ENCODE measurements at places on chromosomes 13 and 19.
A peak's percentile ranks its signal among the peaks of the same experiment; 100 is the strongest.

- peak; percentile 79 for DNase-seq
Observed at GRCh38 chr19:609004-609346, 19.3 kb downstream of the HCN2 start.

GRCh38 chr19:21751384-21751783, 16.0 kb downstream of the ZNF100 start:
- peak; percentile 46 for DNase-seq

DNA sequence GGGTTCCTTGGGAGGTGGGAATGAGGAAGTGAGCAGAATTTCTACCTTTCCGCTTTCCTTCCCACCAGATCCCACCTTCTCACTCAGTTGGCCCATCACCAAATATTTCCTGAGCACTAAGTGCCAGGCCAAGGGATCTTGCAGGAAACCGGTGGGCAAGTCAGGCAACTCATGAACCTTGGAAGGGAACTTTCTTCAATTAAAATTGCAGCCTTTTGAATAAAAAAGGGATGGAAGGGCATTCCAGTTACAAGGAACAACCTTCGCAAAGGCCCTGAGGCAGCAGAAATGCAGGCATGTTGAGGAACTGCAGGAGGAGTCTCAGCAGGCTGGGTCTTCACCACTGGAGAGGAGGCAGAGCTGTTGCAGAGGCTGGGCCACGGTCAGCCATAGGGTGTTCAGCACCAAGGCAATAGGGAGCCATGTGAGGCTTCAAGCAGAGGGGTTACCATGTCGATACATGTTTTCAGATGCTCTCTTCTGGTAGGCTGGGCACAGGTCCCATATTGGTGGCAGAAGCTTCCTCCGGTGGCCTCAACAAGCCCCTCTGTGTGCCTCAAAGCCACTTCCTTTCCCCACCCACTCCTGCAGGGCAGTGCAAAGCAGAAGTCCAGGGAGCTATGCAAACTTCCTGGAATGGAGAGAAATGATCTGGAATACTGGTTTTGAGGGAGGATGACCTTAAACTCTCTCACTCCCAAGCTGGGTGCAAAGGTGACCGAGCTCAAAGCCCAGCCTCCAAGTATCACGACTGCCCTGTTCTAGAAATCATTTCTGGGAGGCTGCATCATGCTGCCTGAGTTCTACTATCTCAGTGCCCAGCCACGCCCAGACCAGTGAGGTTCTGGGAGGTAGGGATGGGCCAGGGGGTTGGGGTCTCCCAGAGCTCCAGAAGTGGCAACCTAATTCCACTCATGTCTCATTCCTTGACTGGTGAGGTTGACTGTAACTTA, at the start of gene FUT6:
Gene FUT6 (minus strand): TSS at position 638 of the 953 bp plus-strand sequence. CDS start 7,135 bp downstream, outside the sequence.
- no peak for DNase-seq

DNA sequence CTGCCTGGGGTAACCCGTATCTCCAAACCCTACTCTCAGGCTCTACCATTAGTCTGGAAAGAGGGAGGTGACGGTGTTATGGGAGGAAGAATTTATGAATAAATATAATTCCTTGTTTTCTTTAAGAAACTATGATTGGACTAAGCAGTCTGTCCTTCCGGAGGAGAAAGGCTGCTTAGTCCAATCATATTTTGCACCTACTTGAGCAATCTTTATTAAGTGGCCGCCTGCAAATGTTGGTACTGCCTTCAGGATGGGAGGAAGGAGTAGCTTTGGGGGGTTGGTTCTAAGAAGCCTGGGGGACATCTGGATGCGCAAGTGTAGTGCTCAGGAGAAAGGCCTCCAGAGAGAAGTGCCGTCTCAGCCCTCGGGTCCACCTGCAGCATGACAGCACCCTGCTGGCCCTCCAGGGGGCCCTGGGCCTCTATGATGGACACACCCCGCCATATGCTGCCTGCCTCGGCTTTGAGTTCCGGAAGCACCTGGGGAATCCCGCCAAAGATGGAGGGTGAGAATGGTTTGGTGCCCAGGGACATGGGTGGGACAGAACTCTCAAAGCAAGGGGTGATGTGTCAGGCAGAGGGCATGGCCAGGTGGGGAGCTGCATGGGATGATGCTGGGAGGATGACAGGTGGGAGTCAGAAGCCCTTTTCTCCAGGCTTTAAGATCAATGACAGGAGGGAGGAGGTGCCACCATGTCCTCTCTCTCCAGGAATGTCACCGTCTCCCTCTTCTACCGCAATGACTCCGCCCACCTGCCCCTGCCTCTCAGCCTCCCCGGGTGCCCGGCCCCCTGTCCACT, 4.1 kb downstream of the ACP4 start:
- DNase-seq, result no peak

DNA sequence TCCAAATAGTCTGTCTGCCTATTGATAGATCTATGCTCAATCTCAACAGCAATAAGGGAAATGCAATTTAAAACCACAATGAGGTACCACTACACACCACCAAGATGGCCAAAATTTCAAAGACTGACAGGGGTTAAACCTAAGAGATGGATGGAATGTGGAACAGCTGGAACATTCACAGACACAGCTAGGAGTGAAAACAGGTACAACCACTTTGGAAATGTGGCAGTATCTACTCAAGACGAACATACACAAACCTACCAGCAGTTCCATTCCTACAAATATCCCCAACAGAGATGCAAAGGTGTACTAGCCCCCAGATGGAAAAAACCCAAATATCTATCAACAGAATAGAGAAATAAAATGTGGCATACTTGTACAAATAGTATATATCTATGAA, 86.4 kb downstream of the TSC22D1 start:
- DNase-seq, result no peak

GRCh38 chr13:46761174-46761573, 35.8 kb downstream of the ESD start:
- no peak for DNase-seq

GRCh38 chr19:44904426-44904994, 1.1 kb upstream of the APOE start:
- no peak for DNase-seq
